Activated CD4-positive, alpha-beta T cell treated with anti-CD3 and anti-CD28 coated beads for 1 hour (primary cell): ENCODE measurements at places on chromosomes 13 and 19.

DNA sequence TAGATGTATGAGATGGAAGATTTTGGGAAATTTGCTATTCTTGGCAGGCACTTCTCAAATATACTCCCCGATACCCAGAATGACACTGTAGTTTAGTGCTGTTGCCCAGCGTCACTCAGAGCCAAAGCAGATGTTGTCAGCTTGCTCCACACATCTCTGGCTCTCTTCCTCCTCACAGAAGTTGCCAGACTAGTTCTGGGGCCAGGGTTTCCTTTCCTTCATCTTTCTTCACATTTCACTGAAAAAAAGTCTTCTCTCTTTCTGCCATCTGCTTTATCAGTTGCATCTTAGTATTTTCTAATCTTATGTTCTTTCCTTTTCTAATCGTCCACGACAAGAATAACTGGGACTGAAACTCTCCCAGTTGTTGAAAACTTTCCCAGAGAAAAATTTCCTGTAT is 251.4 kb downstream of the RGCC start:
- no peak for DNase-seq

- DNase-seq = no peak
Observed at GRCh38 chr13:109203587-109203986, 574.2 kb downstream of the MYO16 start.

GRCh38 chr13:111521691-111522229 is 201.3 kb downstream of the TEX29 start:
- no peak for DNase-seq

DNA sequence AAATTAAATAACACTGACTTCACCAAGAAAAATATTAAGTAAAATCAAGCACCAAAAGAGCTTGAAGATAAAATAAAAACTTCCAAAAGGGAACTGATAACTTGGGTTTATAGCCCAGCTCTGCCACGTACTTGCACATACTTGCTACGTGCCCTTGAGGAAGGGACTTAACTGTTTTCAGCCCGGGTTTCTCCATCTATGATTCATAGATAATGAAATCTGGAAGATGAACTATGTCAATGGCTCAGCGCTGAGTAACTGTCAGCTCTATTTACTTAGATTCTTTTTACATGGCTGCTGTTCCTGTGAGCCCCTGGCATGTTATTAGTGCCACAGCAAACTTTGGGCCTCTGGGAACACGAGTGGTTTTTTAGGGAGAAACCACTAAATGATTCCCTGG is 9.6 kb upstream of the ZC3H13 start:
- no peak for DNase-seq

DNA sequence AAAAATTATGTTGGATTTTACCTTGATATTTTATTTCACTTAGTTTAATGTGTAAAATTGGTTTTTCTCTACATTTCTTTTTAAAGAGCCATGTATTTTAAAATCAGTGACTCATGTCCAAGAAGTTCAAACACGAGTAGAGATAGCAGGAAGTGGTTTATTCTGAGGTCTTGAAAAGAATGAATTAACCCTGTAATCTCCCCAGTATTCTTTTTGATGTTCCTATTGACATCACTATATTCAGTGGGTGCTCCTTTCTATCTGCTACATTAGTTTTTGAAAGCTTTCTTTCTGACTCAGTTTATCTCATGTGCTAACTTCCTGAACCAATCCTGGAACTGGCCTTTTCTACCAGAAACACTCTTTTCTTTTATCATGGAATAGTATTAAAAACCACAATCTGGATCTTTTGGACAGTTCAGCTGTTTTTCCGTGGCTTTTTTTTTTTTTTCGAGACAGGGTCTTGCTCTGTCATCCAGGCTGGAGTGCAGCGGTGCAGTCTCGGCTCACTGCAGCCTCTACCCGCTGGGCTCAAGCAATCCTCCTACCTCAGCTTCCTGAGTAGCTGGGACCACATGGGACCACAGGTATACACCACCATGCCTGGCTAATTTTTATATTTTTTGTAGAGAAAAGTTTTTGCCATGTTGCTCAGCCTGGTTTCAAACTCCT is 114.9 kb downstream of the PCCA start:
- DNase-seq = no peak

DNA sequence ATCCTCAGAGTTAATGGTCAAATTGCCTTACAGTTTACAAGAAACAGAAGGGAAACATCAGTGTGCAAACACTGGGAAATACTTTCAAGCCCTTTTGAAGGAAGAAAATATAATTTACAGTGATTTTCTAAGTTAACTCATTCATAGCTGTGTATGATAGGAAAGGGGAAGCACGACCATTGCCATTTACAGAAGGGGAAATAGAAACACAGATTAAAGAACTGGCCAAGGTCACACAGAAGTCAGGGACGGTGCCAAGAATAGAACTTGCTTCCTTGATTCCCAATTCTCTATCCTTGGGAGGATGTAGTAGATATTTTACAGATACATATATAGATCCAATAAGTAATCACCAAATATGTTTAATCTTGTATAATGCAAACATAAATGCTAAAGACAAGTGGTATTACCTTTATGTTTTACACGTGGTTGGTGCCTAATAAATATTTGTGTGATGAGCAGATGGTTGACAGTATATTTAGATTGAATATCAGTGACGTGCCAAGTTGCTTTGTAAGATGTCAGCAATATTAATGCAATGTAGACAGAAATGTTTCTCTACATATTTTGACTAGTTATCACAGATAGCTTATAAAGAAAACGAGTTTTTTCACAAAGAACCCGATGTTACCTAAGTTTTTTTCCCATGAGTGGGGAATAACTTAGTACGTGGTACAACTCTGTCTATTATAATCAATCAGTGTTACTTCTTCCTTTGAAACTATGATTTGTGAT is 73.1 kb downstream of the FLT1 start:
- no peak for DNase-seq

- DNase-seq = no peak
Observed at GRCh38 chr19:7196763-7197118, 97.5 kb downstream of the INSR start.

DNA sequence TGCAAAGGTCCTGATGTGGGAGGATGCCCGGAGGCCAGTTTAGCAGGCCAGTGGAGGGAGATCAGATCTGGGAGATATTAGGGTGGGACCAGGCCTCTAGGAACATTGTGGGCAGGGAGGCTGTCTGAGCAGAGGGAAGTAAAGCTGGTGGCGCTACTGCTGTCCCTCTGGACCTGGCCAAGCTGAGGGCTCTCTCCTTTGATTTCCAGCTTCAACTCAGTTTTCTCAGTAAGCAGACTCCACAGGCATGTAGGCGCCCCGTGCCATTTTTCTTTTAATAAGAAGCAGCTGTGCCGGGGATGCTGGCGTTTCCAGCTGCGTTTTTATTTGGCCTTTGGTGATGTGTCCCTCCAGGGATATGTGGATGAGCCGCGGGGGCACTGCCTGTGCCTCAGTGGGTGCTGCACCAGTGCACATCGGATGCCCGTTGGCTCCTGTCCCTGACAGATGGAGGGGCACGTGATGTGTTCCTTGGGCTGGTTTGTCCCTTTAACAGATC is 6.7 kb downstream of the DNM2 start:
- DNase-seq = no peak

DNA sequence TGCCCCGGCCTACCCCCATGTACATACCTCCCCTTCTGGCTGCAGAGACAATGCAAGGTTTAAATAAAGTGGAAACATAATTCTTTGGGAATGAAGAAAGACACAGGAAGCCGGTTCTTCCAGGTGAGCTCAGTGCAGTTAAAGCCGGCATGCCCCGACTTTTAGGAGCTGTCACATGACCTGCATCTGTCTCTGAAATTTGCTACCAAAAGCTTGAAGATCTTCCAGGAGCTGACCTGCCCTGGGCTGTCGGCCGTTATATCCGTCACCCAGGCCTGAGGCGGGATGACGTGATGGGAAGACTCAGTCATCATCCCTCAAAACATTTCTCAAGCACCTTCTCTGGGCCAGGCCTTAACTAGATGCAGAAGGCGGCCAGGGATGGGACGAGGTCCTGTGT is 10.3 kb downstream of the RAB8A start:
- DNase-seq = no peak

DNA sequence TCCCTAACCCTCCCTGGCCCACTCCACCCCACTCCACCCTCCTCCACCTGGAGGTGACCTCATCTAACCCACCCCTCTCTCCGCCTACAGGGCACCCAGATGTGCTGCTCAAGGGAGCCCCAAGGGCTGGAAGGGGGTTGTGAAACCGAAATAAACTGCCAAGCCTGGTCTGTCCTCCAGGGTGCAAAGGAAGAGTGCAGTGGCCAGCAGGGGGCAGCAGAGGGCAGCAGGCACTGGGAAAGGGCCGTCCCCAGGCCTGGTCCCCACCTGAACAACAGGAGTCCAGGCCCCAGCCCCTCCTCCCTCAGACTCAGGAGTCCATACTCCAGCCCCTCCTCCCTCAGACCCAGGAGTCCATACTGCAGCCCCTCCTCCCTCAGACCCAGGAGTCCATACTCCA is 8.4 kb upstream of the BCAM start:
- DNase-seq = peak; percentile 67

DNA sequence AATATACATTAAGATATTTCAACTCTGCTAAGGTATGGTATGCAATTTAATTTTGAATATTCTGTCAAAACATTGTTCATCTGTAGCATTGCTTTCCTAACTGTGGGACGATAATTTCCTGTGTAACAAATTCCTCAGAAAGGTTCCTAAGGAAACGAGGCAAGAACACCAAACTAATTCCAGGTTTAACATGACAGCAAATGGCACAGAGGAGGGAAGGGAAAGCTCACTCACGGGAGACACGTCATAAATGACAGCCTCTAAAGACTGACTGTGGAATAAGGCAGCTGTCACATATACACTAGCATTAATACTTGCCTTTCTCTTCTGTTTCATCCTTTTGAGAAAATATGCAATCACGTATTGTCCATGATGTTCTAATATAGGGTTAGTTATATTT is 380.6 kb downstream of the LIG4 start:
- DNase-seq = no peak

DNA sequence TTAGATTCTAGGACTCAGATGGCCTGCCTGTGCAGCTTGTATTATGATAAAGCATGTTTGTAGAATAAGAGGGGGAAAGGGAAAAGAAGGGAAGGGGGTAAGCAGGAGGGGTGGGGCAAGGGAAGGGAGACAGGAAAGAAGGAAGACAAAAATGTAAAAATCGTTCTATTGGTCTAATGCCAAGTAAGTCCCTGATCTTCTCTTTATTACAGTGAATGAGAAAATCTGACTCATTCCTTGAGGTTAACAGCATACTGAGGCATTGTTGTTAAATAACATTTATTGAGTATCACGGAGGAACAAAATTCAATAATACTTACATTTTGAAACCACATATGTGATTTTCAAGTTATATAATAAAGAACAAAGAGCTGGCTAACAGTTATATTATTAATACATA is 1534.7 kb downstream of the OLFM4 start:
- DNase-seq = no peak

DNA sequence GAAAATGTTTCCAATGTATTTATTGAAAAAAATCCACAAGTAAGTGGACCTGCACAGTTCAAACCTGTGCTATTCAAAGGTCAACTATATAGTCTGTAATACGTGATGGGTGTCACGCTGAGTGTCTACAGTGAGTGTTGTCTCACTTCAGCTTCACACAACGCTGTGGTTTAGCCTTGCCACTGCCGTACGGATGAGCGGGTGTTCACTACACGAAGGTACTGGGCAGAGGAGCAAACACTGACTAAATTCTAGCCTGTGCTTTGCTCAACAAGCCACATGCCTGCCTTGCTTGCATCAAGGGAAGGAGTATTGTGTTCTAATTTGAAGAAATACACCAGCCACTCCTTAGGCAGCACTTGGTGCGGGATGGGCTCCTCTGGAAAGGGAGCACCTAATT is 3.4 kb upstream of the FFAR3 start:
- no peak for DNase-seq

DNA sequence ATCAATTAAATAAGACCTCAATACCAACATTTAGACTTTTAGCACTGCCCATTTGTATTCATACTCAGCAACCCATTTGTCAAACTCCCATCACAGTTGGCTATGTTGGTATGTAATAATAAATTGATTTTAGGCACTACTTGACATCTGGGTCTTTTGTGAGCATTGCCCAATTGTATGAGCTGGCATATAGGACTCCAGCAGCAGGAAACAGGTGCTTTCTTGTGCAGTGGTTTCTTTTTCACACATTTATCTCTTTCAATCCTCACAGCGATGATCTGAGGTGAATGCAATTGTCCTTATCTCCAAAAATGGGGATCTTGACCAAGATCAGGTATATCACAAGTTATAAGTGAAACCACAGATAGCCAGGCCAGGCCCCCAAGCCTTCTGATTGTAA is 96.9 kb upstream of the OXGR1 start:
- no peak for DNase-seq

GRCh38 chr19:32018014-32018413 is 327.4 kb upstream of the ZNF507 start:
- DNase-seq = no peak

DNA sequence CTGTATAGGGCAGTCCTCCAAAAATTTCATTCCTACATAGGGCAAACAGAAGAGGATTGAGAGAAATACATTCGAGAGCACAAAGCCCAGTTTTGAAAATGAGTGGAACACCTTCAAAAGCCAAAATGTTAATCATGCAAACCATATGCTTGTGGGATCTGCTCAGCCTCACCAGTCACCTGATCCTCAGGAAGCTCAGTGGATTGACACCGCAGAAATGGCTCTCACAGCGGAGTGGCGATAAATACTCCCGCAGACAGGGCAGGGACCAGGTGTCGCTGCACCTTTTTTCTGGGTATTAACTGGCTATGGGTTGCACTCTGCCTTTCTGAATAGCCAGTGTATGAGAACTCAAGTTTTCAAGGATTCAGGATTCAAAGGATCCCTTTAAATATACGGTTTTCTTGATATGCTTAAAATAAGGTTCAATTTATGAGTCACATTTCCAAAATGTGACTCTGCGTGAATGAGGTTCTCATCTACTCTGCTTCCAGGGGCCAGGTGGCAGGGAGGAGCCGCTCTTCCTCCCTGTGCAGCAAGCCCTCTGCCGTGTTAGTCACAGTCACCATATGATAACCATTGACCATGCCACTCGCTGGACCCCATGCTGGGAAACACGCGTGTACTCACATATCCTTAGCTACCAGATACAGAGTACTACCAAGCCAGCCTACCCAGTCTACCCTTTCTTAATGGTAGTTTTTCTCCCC is 18.3 kb upstream of the DHRS12 start:
- no peak for DNase-seq

DNA sequence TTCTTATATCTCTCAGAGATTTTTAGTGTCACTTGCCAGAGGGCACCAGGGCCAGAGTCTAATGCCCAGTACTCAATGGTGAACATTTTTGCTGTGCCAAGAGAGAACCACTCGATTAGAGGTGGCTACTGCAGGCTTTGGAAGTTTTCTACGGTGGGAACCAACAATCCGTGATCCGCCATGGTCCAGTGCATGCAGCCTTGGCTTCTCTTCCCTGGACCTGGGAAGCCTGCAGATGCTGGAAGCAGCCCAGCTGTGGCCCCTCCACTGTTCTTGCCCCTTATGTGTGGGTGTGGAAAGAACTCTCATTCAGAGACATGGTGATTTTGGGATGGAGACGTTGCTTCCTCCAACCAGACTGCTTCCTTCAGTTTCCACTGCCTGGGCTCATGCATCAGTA is 224.2 kb downstream of the TSHZ3 start:
- no peak for DNase-seq
